Stimulated activated CD8-positive, alpha-beta memory T cell treated with anti-CD3 and anti-CD28 coated beads, Interleukin-7, amount 100 ng/mL, for 1 hour (primary cell): ENCODE measurements at places on chromosomes 11 and 22.
A peak's percentile ranks its signal among the peaks of the same experiment; 100 is the strongest.

GRCh38 chr22:36520423-36520822 is 8.5 kb downstream of the EIF3D start:
- DNase-seq = no peak

GRCh38 chr11:118263695-118264568 is at the start of gene MPZL2:
MPZL2 (minus strand) TSS chr11:118264297; CDS start chr11:118264153, 144 bp downstream.
- DNase-seq = no peak

GRCh38 chr11:35098855-35099254 is 40.1 kb upstream of the CD44 start:
- DNase-seq = no peak

GRCh38 chr22:44567846-44568493 is 69.9 kb upstream of the RTL6 start:
- DNase-seq = peak; percentile 19

GRCh38 chr22:46588279-46589140 is 31.7 kb upstream of the GRAMD4 start:
- DNase-seq = no peak

GRCh38 chr11:61331651-61332050 is 1.3 kb downstream of the DDB1 start:
- DNase-seq = no peak

GRCh38 chr11:97963528-97964331 is 1057.0 kb upstream of the CNTN5 start:
- no peak for DNase-seq

DNA sequence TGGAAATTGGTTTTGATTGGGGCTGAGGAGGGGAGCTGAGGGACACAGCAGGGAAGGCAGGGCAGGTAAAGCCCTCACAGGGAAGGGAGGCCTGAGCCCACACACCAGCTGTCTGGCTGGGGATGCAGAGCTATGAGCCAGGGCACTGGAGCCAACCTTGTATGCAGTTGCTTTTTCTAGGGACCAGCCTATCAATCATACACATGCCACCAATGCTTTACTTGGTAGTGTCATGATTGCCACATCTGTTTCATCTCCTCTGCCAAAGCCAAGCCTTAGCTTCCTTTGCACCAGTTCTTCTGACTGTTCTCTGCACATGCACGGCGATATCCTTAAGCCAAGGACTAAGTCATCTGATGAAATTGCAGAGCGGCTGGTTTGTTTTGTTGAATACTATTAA is 207.1 kb upstream of the PLET1 start:
- DNase-seq = no peak

- DNase-seq = peak; percentile 2
Measured at GRCh38 chr11:75815345-75816168, 547 bp downstream of the UVRAG start.

GRCh38 chr11:126781942-126782341 is 218.6 kb downstream of the KIRREL3 start:
- no peak for DNase-seq

DNA sequence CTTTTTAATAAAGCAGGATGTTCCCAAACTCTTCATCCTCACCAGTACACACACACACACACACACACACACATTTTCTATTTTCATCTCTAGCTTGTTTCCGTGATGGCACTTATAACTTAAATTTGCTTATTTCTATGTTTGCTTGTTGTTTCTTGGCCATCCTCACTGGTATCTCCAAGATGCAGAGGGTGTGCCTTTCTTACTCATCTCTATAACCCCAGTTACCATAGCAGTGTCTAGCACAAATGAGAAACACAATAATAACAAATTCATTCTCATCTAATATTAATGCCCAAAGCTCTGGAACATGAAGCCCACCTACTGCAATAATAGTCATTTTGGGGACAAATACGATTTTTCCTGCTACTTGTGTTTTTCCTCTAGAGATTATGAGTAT is 156.3 kb downstream of the GRM5 start:
- DNase-seq = no peak

DNA sequence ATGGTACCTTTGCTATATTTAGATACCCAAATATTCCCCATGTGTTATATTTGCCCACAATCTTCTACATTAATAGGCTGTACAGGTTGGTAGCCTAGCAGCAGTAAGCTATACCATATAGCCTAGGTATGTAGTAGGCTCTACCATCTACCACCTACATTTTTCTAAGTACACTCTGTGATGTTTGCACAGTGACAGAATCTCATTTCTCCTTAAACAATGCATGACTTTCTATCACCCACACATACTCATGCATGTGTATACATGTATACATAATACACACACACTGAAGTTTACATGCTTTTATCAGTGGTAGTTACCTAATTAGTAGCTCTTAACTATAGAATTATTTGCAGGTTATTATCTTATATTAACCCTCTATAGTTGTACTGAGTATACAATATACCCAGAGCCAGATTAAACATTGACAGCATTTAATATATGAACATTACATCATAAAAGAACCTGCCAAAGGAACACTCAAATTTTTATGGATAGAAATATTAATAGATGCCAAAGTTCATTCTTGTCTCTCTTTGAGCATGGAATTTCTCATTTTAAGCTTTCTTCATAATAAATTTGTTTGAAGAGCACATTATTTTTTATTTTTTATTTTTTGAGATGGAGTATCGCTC is 51.4 kb downstream of the ELP4 start:
- DNase-seq = no peak

DNA sequence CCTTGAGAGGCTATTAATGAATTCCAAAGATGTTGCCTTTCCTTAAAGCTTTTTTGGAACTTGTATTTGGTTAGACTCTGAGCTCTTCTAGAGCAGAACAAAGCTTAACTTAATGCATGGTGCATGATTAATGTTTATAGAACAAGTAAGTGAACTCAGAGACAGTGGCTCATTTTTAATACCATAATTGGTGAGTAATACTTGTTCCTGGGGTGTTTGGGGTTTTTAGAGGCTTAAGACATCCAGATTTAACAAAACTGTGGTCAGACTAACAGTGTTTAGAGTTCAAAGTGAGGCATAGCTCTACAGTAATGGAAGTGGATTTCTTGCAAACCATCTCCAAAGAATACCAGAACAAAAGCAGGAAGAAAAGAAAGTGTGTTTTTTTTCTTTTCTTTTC is 73.7 kb upstream of the CTSC start:
- no peak for DNase-seq

- DNase-seq = no peak
Measured at GRCh38 chr11:63240098-63240497, 3.3 kb downstream of the SLC22A25 start.

DNA sequence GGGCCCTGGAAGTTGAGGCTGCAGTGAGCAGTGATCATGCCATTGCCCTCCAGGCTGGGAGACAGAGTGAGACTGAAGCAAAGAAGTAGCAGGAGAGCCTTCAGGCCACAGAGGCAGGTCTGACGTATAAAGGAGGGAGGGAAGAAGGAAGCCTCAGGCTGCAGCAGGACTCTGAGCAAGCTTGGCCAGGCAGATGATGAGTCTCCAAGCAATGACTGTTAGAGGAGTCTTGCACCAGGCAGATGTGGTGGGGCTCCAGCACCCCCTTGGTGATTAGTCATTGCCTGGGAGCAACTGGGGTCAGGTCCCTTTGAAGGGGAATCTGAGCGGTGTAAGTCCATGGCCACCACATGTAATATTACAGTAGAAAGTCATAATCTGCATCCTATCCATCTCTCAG is 36.6 kb upstream of the NFAM1 start:
- no peak for DNase-seq

GRCh38 chr22:43658823-43659222 is 153.3 kb downstream of the EFCAB6 start:
- no peak for DNase-seq

GRCh38 chr11:107824668-107825369 is 33.8 kb downstream of the SLC35F2 start:
- no peak for DNase-seq

DNA sequence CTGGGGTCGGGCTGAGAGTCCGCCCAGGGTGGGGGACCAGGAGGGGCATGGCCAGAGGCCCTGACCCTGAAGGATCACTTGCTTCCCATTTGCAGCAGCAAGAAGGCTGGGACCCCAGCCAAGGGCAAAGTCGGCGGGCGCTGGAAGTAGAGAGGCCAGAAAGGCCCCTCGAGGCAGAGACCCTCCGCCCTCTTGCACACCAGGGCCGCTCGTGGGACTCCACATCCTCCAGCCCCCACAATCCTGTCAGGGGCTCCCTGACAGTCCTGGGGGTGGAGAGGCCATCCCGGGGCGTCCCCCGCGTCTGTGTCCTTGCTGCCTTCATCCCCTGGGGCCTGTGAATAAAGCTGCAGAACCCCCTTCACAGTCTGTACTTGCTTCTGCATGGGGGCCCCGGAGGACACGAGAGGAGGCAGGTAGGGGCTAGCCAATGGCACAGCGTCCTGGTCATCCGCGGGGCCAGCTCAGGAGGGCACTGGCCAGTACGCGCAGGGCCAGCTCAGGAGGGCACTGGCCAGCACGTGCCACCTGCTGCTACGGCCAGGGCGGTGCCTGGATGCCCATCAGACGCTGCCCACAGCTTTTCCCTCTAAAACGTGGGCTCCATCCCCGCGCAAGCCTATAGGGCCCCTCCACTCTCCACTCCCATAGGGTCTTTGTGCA is 8.7 kb upstream of the MRPL23 start:
- no peak for DNase-seq

GRCh38 chr22:45235101-45235777 is 5.5 kb downstream of the KIAA0930 start:
- DNase-seq = no peak
